ENCODE measurements at places on chromosomes 3 and 15. TPM values are rescaled to one million over a fixed set of nuclear protein-coding genes. Genes with fewer than 3 reads are reported as not detected.

ANKRD63 gene
- polyA plus RNA-seq: not detected

FMN1 gene
- 9.1 TPM for polyA plus RNA-seq

MTMR10 gene
- 6.4 TPM for polyA plus RNA-seq

- peak; percentile 95 for DNase-seq
- no peaks in the 10 kb centered on the region for H3K36me3 ChIP-seq
- peak within 1 kb of the TSS; percentile 99 for H3K27ac ChIP-seq
- H3K4me1 ChIP-seq: peaks cover 10% of the 10 kb centered on the region
- peak within 1 kb of the TSS; percentile 98 for H3K4me3 ChIP-seq
- no peaks in the 10 kb centered on the region for H3K27me3 ChIP-seq
These were observed at the start of the genes CIP2A and DZIP3 for GRCh38 chr3:108589081-108589997. TSS of gene CIP2A (minus strand) at chr3:108589438. CDS start at chr3:108589375, 63 bp downstream. TSS of gene DZIP3 (plus strand) at chr3:108589722. CDS start at chr3:108605407, 15,685 bp downstream.

- H3K36me3 ChIP-seq: no peaks in the 10 kb centered on the region
- H3K27me3 ChIP-seq: no peaks in the 10 kb centered on the region
- H3K27ac ChIP-seq: no peak overlapping the region
- DNase-seq: no peak
- no peak overlapping the region for H3K4me3 ChIP-seq
These were observed 36.2 kb upstream of the COL6A6 start for GRCh38 chr3:130480736-130481135.

GOLGA8J gene
- polyA plus RNA-seq: not detected

RETNLB gene
- polyA plus RNA-seq: not detected

GRCh38 chr15:38189671-38190295 is 62.9 kb upstream of the SPRED1 start:
- no peaks in the 10 kb centered on the region for H3K4me1 ChIP-seq
- DNase-seq: no peak
- H3K4me3 ChIP-seq: no peak overlapping the region
- no peaks in the 10 kb centered on the region for H3K27me3 ChIP-seq

DNA sequence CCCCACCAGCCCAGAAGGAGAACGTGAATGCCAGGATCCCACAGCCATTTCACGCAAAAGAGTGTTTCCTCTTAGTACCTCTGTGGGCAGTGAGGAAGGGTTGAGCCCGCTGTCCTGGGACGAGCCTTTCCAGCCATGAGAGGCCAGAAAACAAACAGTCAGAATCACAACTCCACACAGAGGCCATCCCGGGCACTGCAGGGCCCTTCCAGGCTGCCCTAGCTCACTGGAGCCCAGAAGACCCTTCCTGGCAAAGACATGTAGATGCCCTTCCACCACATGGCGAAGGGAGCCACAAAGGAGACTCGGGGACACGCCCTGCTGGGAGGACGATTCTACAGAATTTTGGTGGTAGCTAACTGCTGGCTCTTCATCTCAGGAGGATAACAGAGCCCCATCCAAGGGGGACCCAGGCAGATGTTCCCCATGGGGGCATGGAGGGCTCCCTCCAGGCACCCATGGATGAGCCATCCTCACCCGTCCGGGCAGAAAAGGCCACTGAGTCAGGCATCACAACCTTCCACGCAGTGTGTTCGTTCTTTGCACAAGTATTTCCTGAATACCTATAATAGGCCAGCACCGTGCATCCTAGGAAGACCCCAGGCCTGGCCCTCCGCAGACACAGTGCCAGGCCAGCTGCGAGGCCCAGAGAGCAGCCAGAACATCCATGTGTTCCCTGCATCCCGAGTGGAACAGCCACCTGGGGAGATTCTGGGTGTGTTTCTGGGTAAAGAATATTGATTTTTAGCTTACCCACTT is 47.2 kb downstream of the SLC12A8 start:
- H3K27me3 ChIP-seq: no peaks in the 10 kb centered on the region
- H3K36me3 ChIP-seq: no peaks in the 10 kb centered on the region
- peak; percentile 55 for DNase-seq
- no peak overlapping the region for H3K4me3 ChIP-seq

- no peak overlapping the region for H3K4me3 ChIP-seq
- no peaks in the 10 kb centered on the region for H3K27me3 ChIP-seq
- H3K4me1 ChIP-seq: peaks cover 7% of the 10 kb centered on the region
- no peak for DNase-seq
- peaks cover 3% of the 10 kb centered on the region for H3K36me3 ChIP-seq
These were observed 4.2 kb downstream of the PARP9 start for GRCh38 chr3:122559906-122560305.

FSD2 gene
- not detected for polyA plus RNA-seq

SCN11A gene
- polyA plus RNA-seq: 0.02 TPM

GRCh38 chr3:196207833-196208607 is 3.2 kb downstream of the ZDHHC19 start:
- H3K36me3 ChIP-seq: no peaks in the 10 kb centered on the region
- peaks cover 7% of the 10 kb centered on the region for H3K4me1 ChIP-seq
- peak overlapping the region; percentile 61 for H3K4me3 ChIP-seq
- peak; percentile 99 for DNase-seq
- no peak overlapping the region for H3K27ac ChIP-seq

- H3K27me3 ChIP-seq: no peaks in the 10 kb centered on the region
- peaks cover 18% of the 10 kb centered on the region for H3K4me1 ChIP-seq
- H3K27ac ChIP-seq: no peak overlapping the region
- no peak overlapping the region for H3K4me3 ChIP-seq
These were observed 893.5 kb downstream of the TUSC7 start for GRCh38 chr3:117603097-117603496.

- H3K27me3 ChIP-seq: no peaks in the 10 kb centered on the region
- no peaks in the 10 kb centered on the region for H3K36me3 ChIP-seq
- no peak overlapping the region for H3K27ac ChIP-seq
These were observed 313.4 kb upstream of the STT3B start for GRCh38 chr3:31219131-31219843.

DNA sequence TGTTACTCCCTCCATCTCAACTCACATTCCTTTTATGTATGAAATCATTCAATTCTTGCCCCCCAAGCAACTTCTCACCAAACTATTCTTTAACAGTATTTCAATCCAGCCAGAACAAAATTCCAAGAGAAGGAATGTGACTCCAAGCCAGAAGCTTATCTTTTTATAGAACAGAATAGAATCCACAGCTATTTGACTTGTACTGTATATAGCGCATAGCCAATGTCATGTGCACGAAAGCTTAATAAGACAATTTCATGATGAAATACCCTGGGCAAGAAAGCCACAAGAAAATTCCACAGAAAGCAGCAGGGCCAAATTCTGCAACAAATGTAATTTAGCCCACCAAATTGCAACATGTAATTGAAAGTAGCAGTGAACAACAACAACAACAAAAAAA is 127.6 kb upstream of the UBE2E2 start:
- no peak overlapping the region for H3K4me3 ChIP-seq
- H3K27ac ChIP-seq: no peak overlapping the region
- H3K36me3 ChIP-seq: no peaks in the 10 kb centered on the region
- H3K27me3 ChIP-seq: no peaks in the 10 kb centered on the region

GRCh38 chr3:16614033-16615031 is 9.1 kb upstream of the DAZL start:
- no peak for DNase-seq
- H3K4me1 ChIP-seq: no peaks in the 10 kb centered on the region
- H3K4me3 ChIP-seq: no peak overlapping the region
- H3K36me3 ChIP-seq: no peaks in the 10 kb centered on the region
- H3K27me3 ChIP-seq: no peaks in the 10 kb centered on the region

DNA sequence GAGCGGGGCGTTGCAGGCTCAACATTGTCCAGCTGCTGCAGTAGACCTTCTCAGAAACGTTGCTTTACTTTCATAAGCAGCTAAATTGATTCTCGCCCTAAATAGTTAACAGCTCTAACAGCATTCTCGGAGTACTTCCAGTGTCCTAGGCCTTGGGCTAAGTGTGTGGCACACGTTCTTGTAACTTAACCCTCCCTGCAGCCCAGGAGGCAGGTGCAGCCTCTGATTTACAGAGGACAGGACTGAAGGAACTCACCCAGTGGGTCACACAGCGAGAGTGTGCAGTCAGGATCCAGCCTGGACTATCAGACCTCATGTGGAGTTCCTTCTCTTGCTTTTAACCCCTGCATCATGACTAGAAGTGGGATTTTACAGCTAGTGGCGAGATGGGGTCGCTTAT is 312.8 kb upstream of the C2CD4B start:
- no peaks in the 10 kb centered on the region for H3K36me3 ChIP-seq
- peaks cover 11% of the 10 kb centered on the region for H3K4me1 ChIP-seq
- H3K27me3 ChIP-seq: no peaks in the 10 kb centered on the region

- H3K27ac ChIP-seq: peak overlapping the region; percentile 67
- no peaks in the 10 kb centered on the region for H3K27me3 ChIP-seq
- no peaks in the 10 kb centered on the region for H3K36me3 ChIP-seq
- H3K4me3 ChIP-seq: no peak overlapping the region
- no peak for DNase-seq
These were observed 427.1 kb upstream of the C2CD4B start for GRCh38 chr15:62591842-62592838.

CCNL1 gene
- 131 TPM for polyA plus RNA-seq

CLDN18 gene
- not detected for polyA plus RNA-seq

- H3K4me1 ChIP-seq: no peaks in the 10 kb centered on the region
- H3K36me3 ChIP-seq: no peaks in the 10 kb centered on the region
- no peaks in the 10 kb centered on the region for H3K27me3 ChIP-seq
- DNase-seq: no peak
These were observed 52.5 kb upstream of the CHRM5 start for GRCh38 chr15:33915571-33916407.

- H3K27ac ChIP-seq: peak overlapping the region; percentile 45
- no peaks in the 10 kb centered on the region for H3K27me3 ChIP-seq
- H3K4me3 ChIP-seq: no peak overlapping the region
- H3K36me3 ChIP-seq: no peaks in the 10 kb centered on the region
- no peak for DNase-seq
- peaks cover 3% of the 10 kb centered on the region for H3K4me1 ChIP-seq
These were observed 400.8 kb upstream of the PROK2 start for GRCh38 chr3:72185549-72186399.

DNA sequence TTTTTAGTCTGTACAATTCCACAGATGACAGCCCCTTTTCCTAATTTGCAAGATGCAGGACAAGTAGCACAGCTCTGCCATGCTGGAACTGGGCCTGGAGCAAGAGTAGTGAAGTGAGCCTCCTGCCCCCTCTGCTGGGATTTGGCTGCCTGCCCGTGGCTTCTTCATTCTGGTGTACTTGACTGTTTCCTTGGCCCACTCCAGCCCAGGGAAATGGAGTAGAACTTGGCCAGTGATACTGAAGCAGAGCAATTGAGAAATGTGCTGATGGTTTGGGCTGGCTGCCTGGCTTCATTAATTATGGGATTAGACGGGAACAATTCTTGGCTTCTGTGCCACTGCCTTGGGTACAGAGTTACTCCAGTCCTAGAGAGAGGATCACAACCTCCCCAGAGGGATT is 2.8 kb downstream of the GPD1L start:
- H3K4me3 ChIP-seq: no peak overlapping the region
- peak overlapping the region; percentile 11 for H3K27ac ChIP-seq
- peak; percentile 46 for DNase-seq
- no peaks in the 10 kb centered on the region for H3K36me3 ChIP-seq
- H3K4me1 ChIP-seq: no peaks in the 10 kb centered on the region

MSL2 gene
- polyA plus RNA-seq: 2.4 TPM
